ENCODE measurements at places on chromosomes 1 and 21. TPM values are rescaled to one million over a fixed set of nuclear protein-coding genes. Genes with fewer than 3 reads are reported as not detected.

DNA sequence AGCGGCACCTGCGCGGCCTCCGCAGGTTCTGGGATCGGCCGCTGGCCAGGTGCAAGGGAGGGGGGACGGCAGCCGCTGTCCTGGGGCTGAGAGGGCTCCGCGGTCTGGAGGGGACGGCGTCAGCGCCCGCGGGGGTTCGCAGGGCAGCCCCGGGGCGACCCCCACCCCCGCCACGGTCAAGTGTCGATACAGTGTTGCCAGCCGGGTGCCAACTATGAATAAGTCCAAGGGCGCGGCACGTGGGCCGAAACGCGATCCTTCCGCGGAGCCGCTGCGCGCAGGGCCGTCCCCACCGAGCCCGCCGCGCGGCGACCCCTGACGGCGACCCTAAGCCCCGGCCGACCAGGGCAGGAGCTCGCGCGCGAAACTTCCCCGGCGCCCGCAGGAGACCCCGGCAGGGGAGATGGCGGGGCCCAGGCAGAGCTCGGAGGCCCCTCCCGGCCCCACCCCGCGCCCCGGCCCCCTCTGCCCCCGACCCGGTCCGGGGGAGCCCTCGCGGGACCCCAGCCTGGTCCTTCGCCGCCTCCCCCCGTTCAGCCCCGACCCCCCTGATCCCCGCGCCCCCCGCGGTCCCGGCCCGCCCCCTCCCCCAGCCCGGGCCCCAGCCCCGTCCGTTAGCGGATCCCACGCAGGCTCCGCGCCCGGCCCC, 586 bp upstream of the AGPAT3 start:
- peak; percentile 69 for DNase-seq

DNA sequence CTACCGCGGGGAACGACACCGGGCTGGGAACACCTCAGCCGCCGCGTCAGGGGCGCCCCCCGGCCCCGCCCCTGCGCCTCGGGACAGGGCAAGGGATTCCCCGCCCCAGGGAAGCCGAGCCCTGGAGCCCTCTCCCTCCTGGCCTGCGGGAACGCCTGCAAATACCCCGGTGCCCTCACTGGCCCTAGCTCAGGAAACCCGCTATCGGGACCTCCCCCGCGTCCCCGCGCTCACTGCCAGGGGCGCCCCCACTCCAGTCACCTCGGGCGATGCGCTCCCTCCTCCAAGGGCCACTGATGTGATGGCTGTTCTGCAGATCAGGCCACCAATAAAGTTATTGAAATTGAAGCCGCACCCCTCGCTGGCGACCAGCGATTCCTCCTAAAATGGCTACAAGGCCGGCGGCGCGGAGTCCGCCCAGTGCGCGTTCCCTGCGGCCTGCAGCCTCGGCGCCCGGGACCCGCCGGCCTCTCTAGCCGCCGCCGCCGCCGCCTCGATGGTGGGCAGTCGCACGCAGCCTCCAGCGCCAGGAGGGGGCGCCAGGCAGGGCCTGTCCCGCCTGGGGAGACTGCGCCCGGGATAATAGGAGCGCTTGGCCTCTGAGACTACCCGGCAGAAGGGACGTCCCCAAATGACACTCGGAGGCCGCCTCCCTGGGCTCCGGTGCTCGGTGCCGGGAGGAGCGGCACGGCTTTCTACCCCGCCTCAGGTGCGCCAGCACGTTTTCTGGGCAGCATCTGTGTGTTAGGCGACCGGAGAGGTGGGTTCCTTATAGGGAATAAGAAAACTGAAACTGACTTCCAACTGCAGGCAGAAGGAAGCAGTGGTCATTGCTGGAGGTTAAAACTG, at the start of gene PRKAB2:
TSS of gene PRKAB2 (minus strand) at position 303 of the 849 bp plus-strand sequence. CDS start 326 bp downstream, outside the sequence.
- DNase-seq: peak; percentile 99

DNA sequence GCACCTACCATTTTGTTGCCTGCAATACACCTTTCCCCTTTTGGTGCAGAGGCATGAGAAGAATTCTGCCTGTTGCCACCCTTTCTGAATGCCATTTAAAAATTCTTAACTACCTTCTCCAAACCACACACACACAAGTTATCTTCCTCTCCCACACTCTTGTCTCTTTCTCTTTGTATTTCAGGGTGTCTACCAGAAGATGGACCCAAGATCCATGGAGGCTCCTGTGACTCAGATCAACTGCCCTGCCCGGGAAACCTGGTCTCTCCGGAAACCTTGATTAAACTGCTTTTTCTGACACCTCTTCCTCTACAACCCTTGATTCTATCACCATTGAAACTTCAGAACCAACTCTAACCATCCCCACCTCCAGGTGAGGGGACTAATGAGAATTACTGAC, 2.4 kb upstream of the TARS2 start:
- DNase-seq: no peak

DNA sequence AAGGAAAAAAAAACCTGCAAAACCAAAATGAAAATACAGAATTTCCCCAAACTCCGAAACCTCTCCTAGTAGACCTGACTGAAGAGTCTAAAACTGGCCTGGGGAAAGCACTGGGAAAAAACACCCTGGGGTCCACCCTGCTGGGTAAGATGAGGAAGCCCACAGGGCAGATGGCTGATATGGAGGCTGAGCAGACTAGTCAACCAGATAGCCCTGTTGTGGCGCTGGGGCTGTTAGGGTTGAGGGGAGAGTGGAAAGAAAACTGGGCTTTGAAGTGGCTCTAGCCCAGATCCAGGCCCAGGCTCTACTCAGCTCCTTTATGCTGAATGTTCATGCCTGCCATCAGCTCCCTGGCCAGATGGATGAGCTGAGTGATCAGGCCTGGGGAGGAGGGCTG, 6.8 kb upstream of the SLAMF1 start:
- DNase-seq: no peak

GRCh38 chr21:44304011-44304616, 4.3 kb downstream of the PFKL start:
- DNase-seq: no peak

LEFTY2 gene
- total RNA-seq: 0.13 TPM

GJA8 gene
- 2.4 TPM for total RNA-seq

CYP4A22 gene
- total RNA-seq: 4.1 TPM

IGSF9 gene
- 0.88 TPM for total RNA-seq

Data from kidney (tissue), 22 donors.